PC-9 (cell line): ENCODE measurements at places on chromosomes 2 and 18. TPM values are rescaled to one million over a fixed set of nuclear protein-coding genes. Genes with fewer than 3 reads are reported as not detected.

The MOCOS gene
- total RNA-seq: 22.7 and 30.4 TPM in 2 replicates

The PLB1 gene
- total RNA-seq: 1.7 and 2.7 TPM in 2 replicates

The HOXD12 gene
- not detected in 2 replicates for total RNA-seq

The ADRA2B gene
- 0.26 and 0.55 TPM in 2 replicates for total RNA-seq

The FN1 gene
- total RNA-seq: 39.4 and 42.5 TPM in 2 replicates

The ERICH2 gene
- 1.7 and 2.0 TPM in 2 replicates for total RNA-seq

The CXCR1 gene
- not detected in 2 replicates for total RNA-seq

The THSD7B gene
- not detected in 2 replicates for total RNA-seq

The SGPP2 gene
- total RNA-seq: 0.57 and 1.1 TPM in 2 replicates

The ANKRD30BL gene
- total RNA-seq: not detected in 2 replicates

The FASTKD2 gene
- 12.0 and 12.1 TPM in 2 replicates for total RNA-seq

The NEU2 gene
- not detected in 2 replicates for total RNA-seq

GRCh38 chr18:47830772-47831171 is 99.7 kb downstream of the SMAD2 start:
- no peak for DNase-seq

GRCh38 chr2:239253264-239253663 is 147.6 kb downstream of the HDAC4 start:
- DNase-seq: no peak

- no peak for DNase-seq
These were observed 117.1 kb downstream of the KCNS3 start for GRCh38 chr2:17995593-17995992.

DNA sequence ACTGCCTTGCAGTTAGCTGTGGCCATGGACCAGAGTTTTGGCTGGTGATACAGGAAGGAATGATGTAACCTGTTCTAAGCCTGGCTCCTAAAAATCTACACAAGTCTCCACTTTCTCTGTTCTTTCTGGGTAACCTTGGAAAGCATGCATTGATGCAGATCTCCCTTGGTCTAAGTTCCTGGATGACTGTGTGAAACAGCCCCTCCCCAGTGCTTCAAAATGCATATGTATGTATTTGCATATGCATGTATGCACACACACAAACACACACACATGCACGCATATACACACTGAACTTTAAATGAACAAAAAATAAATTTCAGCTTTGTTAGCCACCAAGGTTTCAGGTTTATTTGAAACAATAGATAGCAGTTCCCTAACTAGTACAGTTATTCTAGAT is 296.1 kb downstream of the OSR1 start:
- no peak for DNase-seq

DNA sequence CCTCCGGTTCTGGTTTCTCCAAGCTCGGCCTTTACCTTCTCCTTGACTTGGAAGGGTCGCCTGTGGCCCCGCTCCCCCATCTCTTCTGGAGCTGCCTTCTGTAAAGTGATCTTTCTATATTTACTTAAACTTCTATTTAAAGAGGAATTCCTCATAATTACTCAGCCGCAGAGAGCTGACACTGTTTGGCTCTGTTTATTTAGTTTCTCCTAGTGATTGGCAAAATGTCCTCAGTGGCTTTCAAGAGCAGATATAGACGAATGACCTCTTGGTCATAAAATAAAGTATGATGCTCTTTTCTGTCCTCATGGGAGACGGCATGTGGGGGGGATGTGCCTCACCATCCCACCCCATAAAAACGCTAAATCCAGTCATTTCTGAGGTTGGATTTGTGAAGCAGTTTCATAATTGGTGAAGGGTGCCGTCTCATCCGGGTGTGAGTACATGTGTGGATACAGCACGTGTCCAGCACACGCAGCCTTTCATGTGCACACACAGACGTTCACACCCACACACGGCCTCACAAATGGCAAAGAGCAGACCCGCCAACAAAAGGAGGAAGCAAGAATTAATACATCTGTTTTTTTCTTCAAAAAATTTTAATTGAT is 43.4 kb upstream of the SMAD7 start:
- peak; percentile 76 for DNase-seq

GRCh38 chr2:230666885-230667712 is 45.5 kb upstream of the CAB39 start:
- peak; percentile 48 for DNase-seq

GRCh38 chr2:173752152-173752551 is 213.0 kb downstream of the SP3 start:
- DNase-seq: peak; percentile 21

DNA sequence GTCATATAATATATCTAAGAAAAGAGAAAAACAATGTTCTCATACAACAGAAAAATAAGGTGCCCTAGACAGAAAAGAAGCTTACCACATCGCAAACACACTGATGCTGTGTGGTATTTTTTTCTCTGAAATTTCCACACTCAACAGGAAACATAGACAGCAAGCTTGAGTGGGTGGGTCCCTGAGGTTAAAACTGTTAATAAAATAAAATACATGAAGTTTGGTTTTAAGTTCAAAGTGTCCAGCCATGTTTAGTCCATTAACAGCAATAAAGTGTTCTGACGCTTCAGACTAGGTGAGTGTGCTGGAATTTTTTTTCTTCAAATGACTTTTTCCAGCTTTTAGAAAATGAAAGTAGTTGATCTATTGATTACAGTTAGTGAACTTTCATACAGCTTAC is 83.3 kb upstream of the EPB41L5 start:
- no peak for DNase-seq

- DNase-seq: no peak
These were observed 184.2 kb upstream of the ACAA2 start for GRCh38 chr18:49997558-49997957.

GRCh38 chr2:65917986-65918385 is 485.6 kb upstream of the SPRED2 start:
- DNase-seq: no peak

GRCh38 chr2:56088411-56088810 is 95.4 kb upstream of the CCDC85A start:
- no peak for DNase-seq

DNA sequence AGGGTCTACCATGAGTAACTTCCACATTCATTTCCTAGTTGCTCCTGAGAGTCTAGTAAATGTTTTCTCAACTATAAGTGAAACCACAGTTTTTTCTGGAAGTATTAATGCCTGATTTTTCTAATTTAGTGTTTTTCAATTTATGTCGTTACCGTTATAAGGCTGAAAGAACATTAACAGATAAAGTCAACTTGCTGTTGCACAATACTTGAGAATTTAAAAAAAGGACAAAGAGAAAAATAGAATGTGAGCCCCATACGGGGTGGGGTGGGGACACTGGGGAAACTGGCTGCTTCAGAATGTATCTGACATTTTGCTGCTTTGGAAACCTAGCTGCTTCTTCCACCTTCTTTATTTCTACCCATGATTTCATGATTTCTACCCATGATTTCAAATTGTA is 26.2 kb downstream of the CNOT11 start:
- no peak for DNase-seq

DNA sequence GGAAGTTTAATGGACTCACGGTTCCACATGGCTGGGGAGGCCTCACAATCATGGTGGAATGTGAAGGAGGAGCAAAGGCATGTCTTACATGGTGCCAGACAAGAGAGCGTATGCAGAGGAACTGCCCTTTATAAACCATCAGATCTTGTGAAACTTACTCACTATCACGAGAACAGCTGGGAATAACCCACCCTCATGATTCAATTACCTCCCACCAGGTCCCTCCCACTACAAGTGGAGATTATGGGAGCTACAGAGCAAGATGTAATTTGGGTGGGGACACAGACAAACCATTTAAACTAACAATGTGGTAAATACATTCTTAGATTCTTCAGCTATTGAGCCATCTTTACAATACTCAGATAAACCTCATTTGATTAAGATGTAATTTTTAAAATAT is 176.1 kb downstream of the SH3BP4 start:
- DNase-seq: no peak

- no peak for DNase-seq
These were observed 252.6 kb downstream of the RND3 start for GRCh38 chr2:150234787-150235446.

GRCh38 chr2:72096181-72096580 is 51.5 kb downstream of the CYP26B1 start:
- DNase-seq: no peak

GRCh38 chr2:101132202-101132601 is 19.0 kb downstream of the TBC1D8 start:
- no peak for DNase-seq

GRCh38 chr2:70999362-70999761 is 4.7 kb upstream of the TEX261 start:
- no peak for DNase-seq

DNA sequence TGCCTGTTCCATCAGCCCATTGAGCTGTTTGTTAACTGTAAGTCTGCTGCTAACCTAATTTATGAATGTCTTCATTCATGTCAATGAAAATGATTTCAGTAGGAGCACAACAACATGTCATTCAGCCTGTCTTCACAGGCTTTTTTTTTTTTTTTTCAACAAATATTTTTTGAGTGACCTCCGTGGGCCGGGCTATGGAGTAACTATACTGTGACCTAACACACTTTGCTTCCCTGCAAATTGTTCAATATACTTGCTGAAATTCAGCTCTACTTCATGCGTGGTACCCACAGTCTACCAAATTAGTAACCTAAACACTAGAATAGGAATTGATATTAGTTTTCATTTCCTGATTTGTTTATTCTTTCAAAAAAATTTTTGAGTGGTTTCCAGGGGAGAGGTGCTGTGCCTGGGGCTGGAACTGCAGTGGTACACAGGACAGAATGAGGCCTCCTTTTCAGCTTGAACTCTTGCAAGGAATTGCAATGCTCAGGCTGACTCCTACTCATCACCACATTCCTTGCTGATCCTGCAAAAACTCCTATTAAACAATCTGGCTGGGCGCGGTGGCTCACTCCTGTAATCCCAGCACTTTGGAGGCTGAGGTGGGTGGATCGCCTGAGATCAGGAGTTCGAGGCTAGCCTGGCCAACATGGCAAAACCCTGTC is 87.1 kb downstream of the CDH20 start:
- DNase-seq: no peak

- DNase-seq: no peak
These were observed 836.9 kb upstream of the FANCL start for GRCh38 chr2:59077981-59078531.

GRCh38 chr2:1740716-1741589 is 3.4 kb downstream of the PXDN start:
- no peak for DNase-seq

DNA sequence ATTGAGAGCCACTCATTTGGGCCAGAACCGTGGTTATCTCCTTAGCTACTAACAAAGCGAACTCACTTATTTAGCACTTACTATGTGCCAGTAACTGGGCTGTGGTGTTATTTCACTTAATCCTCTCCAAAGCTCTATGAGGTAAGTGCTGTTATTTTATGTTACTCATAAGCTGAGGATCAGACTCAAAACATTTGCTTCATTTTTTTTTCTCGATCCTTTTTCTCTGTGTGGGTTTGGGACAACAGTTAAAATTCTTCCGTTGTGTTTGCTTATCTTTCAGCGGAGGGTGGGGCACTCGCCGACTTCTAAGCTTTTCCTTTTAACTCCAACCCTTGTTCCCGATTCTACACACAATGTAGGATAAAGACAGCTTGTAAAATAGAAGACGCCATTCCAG is 52.8 kb downstream of the TMEM178A start:
- DNase-seq: no peak

DNA sequence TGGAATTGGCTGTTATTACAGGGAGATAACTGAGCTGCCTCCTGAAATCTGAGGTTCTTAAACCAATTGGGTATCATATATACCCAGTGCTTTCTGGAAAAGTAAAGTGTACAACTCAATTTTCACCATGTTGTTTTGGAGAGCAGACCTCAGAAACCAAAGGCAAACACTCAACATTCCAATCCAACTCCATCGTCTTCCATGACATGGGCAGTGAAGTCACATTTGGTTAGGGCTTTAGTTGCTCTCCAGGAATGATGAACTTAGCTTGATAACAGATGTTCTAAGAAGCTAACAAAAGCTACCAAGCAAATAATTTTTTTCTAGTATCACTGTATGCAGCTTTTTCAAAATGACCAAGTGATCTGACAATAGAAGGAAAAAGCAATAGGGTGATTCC is 107.0 kb upstream of the SLC35G4 start:
- DNase-seq: no peak

DNA sequence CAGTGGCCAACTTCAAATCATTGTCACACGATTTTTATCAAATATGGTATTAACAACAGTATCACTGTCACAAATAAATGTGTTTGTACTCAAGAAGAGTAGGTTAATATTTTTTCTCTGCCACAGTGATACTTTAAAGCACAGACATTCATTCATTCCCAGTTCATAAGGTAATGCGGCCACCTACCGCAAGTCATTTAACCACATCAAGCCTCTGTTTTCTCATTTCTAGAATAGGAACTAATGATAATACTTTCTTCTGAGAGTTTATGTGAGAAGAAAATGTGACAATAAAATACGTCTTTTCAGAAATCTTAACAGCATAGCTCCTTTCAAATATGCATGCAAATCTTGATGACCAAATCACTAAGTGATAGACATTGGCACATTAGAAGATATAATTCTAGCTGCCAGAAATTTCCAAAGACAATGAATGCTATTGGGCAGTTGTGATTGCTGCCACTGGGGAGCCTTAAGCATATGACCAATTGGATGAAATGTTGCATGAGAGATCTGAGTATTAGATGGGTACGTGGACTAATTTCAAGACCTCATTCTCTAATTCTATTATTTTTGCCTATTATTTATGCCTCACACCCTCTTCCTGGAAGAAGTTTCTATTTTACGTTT is 430.9 kb downstream of the PID1 start:
- no peak for DNase-seq

DNA sequence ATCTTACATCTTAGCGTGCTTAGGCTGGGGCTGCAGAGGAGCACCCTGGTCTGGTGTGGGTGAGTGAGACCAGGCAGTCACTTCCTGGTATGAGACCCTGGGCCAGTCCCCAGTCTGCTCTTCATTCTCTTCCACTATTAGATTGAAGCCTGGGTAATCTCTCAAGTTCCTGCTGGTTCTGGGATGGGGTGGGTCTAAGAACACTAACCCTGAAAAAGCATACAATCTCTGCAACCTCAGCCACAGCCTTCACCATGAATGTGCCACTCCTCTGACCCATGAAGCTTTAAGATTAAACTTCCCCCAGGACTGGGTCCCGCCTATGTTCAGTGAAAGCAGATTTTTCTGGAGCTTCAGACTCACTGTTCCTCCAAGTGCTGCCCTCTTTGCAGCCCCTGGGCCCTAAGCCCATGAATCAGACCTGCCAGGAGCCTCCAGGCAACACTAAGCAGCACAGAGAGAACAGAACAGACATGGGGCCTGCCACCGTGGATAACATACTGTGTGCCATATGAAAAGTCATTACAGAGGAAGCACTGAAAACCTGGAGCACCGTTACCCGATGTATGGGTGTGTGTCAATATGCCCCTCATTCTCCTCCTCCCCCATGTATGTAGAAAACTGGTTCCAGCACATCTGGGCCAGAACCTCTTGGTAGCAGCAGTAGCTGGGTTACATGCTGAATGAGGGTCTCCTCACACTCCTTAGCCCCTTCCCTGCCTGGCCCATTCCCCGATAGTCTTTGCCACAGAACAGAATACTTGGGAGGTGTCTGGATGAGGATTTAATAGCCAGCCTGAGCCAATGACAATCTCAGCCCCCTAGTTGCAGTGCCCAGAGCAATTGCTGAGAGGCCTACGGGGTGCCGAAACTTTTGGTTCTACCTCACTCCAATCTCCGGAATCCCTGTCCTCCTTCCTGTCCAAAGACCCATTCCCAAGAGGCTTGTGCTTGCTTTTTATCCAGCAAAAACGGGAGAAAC is 2.7 kb upstream of the SIX2 start:
- no peak for DNase-seq
